ENCODE measurements at places on chromosomes 13 and 19.

- DNase-seq = no peak
These were observed 234.9 kb downstream of the PCDH9 start for GRCh38 chr13:66995203-66995611.

GRCh38 chr19:15584095-15584494 lies 30.9 kb upstream of the CYP4F8 start:
- no peak for DNase-seq

DNA sequence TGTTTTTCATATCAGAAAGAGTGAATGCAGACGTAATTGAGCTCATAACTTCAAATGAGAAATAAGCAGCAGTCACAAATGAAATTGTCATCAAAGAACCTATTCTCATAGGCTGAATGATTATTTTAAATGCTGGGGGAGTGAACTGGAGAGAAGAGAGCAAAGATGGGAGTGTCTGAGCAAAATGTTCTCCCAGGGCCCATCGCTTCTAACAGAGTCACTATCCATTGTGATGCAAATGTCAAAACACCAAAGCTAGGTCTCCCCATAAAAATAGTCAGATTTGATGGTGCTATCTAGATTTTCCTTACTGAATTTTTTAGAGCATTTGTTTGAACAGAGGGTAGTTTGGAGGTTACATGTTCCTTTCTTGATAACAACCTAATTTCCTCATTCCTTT lies 278.7 kb downstream of the PCDH9 start:
- no peak for DNase-seq

GRCh38 chr19:50858886-50859285 lies 4.2 kb downstream of the KLK3 start:
- DNase-seq = no peak

DNA sequence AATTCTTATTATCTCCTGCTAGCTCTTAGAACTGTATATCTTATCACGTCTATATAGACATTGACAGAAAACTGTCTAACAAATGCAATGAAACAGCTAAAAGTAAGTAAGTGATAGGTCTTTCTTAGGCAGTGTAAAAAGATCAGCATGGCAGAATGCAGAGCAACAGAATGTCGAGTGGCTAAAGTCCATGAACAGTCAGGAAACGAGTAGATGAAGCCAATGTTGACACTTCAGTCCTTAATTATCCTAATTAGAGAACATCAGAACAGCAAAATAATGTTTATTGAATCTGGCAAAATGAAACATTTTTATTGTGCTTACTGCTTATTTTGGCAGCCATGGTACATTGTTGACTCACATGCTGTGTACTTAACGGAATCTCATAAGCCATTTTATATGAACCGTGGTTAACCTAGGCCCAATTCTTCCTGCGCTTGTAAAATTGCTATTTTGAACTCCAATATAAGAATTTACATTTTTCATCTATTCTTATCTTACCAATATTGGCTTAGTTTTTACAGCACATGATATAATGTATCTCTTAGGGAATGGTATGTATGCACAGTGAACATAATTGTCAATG lies 748.1 kb downstream of the DACH1 start:
- no peak for DNase-seq

- DNase-seq = peak; percentile 80
These were observed 44.3 kb downstream of the BBC3 start for GRCh38 chr19:47186446-47187334.

- peak; percentile 47 for DNase-seq
These were observed 46.4 kb downstream of the CELF5 start for GRCh38 chr19:3270902-3271301.

DNA sequence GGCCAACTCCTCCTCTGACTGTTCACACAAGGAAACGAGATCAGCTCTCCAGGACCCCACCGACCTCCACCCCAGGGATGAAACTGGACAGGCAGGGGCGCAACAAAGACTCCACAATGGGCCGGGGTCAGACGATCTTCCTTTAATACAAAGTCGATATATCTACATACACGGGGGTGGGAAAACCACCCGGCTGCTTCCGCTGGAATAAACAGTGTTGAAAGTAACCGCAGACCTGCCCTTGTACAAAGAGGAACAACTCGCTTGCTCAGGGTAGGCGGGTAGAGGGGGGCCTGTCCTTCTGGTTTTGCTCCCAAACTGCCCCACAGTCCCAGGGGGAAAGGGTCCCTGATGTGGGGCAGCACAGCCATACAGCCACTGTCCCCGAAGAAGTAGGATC lies 135.2 kb downstream of the PTPRS start:
- DNase-seq = peak; percentile 17

DNA sequence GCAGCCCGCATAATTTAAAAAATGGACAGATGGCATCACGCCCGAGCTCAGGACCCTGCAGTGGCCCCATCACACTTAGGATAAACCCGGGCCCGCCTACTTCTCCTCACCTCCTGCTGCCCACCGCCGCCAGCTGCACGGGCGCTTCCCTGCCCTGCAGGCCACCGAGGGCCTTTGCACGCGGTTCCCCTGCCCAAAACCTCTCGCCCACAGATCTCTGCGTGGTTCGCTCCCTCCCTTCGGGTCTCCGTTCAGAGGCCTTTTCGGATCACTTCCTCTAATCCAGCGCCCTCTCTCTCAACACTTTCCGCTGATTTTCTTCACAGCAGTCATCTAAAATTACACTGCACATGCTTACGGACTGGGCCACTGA lies 1.8 kb downstream of the SHISA7 start:
- DNase-seq = no peak
